Aorta (tissue), 5 donors: ENCODE measurements at places on chromosomes 16 and 17. TPM values are rescaled to one million over a fixed set of nuclear protein-coding genes. Genes with fewer than 3 reads are reported as not detected.

- no peaks in the 10 kb centered on the region for H3K27me3 ChIP-seq
- H3K27ac ChIP-seq = no peak overlapping the region
- H3K4me1 ChIP-seq = no peaks in the 10 kb centered on the region
- no peak for DNase-seq
- H3K36me3 ChIP-seq = no peaks in the 10 kb centered on the region
- no peak overlapping the region for H3K4me3 ChIP-seq
These were observed 43.5 kb downstream of the GINS3 start for GRCh38 chr16:58435779-58436178.

DNA sequence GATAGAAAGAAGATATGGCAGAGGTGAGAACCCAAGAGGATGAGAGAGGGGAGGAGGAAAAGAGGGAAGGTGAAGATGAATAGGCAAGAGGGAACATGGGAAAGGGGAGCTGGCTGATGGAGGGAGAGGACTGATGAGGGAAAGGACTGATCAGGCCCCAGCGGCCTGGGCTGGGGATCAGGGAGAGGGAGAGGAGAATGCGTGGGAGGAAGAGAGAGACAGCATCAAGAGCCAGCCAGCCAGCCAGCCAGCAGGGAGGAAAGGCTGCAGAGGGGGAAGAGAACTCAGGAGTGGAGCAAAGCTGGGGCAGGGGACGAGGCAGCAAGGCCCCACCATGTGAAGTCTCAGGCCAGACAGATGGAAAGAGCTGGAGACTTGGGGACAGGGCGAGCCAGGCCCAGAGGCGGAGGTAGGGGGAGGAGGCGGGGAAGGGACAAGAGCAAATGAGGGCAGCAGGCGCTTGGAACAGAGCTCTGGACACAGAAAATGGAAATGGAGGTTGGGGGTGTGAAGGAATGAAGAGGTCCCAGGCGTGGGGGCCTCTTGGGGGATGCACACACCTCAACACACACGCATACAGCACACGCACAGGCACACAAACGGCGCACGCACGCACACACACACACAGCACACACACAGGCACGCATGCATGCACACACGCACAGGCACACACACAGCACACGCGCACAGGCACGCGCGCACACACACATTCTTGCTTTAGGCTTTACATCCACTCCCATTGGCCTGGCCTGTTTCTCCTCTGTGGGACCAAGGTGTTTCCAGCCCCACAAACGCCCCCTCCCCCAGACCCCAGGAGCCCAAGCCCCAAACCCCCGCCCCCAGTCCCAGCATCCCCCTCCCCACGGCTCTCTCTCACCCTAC is 12.3 kb downstream of the DLG4 start:
- no peak for DNase-seq
- no peak overlapping the region for H3K4me3 ChIP-seq
- no peaks in the 10 kb centered on the region for H3K36me3 ChIP-seq
- no peak overlapping the region for H3K27ac ChIP-seq

GRCh38 chr17:50459756-50460155 is 8.9 kb downstream of the CHAD start:
- no peaks in the 10 kb centered on the region for H3K27me3 ChIP-seq
- no peaks in the 10 kb centered on the region for H3K36me3 ChIP-seq
- no peak overlapping the region for H3K27ac ChIP-seq
- DNase-seq = no peak
- no peaks in the 10 kb centered on the region for H3K4me1 ChIP-seq
- H3K4me3 ChIP-seq = no peak overlapping the region

DNA sequence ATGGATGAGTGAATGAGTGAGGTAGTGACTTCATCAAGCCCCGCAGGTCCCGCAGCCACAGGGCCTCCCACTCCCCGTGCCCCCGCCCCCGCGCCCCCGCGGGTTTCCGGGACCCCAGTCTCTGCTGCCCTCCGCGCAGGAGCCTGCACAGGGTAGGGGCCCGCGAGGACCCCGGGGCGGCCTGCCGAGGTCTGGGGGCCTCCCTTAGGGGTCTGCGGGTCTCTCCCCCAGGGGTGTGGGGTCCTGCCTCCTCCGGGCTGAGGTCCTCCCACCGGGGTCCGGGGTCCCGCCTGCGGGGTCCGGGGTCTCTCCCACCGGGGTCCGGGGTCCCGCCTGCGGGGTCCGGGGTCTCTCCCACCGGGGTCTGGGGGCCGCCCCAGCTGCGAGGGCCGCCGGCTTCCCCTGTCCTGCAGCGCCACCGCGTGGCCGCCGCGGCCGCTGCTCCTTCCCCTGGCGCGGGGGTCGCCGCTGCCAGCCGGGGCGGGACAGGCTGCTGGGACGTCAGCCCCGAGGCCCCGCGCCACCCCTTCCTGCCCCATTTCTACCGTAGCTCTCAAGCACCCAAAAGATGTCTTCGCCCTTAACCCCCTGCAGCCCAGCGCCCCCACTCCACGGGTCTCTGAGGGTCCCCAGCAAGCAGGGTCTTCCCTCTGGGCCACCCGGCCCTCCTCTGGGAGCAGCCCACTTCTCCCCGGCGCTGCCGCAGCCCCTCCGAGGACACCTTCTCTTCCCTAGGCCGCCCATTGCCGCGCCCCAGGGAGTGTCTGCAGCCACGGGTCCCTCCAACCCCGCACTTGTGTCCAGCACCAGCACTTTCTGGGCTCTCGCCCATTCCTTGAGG is 10.4 kb upstream of the CHMP6 start:
- no peak overlapping the region for H3K27ac ChIP-seq
- no peaks in the 10 kb centered on the region for H3K27me3 ChIP-seq
- H3K36me3 ChIP-seq = no peaks in the 10 kb centered on the region
- DNase-seq = no peak

- H3K36me3 ChIP-seq = peaks cover 2% of the 10 kb centered on the region
- no peaks in the 10 kb centered on the region for H3K4me1 ChIP-seq
- H3K27me3 ChIP-seq = no peaks in the 10 kb centered on the region
- no peak for DNase-seq
These were observed 6.0 kb upstream of the MRPL38 start for GRCh38 chr17:75910699-75911098.

- DNase-seq = no peak
- no peak overlapping the region for H3K27ac ChIP-seq
- H3K4me3 ChIP-seq = no peak overlapping the region
- H3K36me3 ChIP-seq = no peaks in the 10 kb centered on the region
- no peaks in the 10 kb centered on the region for H3K27me3 ChIP-seq
These were observed 42.4 kb downstream of the RNF157 start for GRCh38 chr17:76197911-76198310.

GRCh38 chr17:65560628-65561451 is 608 bp downstream of the AXIN2 start:
- H3K4me1 ChIP-seq = peaks cover 1% of the 10 kb centered on the region
- peak overlapping the region; percentile 42 for H3K4me3 ChIP-seq
- no peaks in the 10 kb centered on the region for H3K27me3 ChIP-seq
- peak overlapping the region; percentile 98 for H3K27ac ChIP-seq

GRCh38 chr16:48547530-48547929 is 62.5 kb downstream of the N4BP1 start:
- H3K36me3 ChIP-seq = peaks cover 5% of the 10 kb centered on the region
- H3K4me1 ChIP-seq = no peaks in the 10 kb centered on the region
- no peaks in the 10 kb centered on the region for H3K27me3 ChIP-seq
- H3K4me3 ChIP-seq = no peak overlapping the region
- DNase-seq = no peak

DNA sequence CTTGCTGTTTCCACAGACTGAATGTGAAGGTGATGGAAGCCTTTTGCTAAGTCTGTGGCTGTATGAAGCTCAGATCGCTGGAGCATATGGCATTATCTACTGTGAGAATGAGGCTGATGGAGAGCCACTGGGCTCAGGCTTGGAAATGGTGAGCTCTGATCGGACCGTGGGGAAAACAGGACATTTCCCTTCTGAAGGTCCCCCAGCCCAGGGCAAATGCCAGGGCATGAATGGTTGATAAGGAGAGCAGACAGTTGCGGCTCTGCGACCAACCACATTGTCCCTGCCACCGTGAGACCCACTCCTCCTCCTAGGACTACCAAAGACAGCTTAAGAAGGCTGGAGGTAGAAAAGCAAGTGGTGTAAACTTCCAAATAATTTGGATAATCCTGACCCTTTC is 4.7 kb upstream of the CUEDC1 start:
- H3K4me3 ChIP-seq = no peak overlapping the region
- no peaks in the 10 kb centered on the region for H3K4me1 ChIP-seq
- DNase-seq = no peak
- no peak overlapping the region for H3K27ac ChIP-seq
- no peaks in the 10 kb centered on the region for H3K27me3 ChIP-seq
- no peaks in the 10 kb centered on the region for H3K36me3 ChIP-seq

DNA sequence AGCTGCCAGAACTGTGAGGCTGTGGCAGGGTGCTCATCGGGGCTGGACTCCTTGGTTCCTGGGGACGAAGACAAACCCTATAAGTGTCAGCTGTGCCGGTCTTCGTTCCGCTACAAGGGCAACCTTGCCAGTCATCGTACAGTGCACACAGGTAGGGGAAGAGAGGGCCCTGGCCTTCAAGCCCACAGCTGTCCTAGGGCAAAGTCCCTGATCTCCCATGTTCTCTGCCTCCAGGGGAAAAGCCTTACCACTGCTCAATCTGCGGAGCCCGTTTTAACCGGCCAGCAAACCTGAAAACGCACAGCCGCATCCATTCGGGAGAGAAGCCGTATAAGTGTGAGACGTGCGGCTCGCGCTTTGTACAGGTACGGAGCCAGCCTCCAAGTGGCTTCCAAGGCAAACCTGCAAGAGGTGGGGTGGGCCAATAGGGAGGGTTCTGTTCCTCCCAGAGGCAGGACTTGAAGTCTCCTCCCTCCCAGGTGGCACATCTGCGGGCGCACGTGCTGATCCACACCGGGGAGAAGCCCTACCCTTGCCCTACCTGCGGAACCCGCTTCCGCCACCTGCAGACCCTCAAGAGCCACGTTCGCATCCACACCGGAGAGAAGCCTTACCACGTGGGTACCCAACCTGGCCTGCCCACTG is 3.7 kb downstream of the BCL6B start:
- no peak overlapping the region for H3K4me3 ChIP-seq
- H3K36me3 ChIP-seq = no peaks in the 10 kb centered on the region
- H3K27me3 ChIP-seq = no peaks in the 10 kb centered on the region
- H3K27ac ChIP-seq = no peak overlapping the region
- no peaks in the 10 kb centered on the region for H3K4me1 ChIP-seq

DNA sequence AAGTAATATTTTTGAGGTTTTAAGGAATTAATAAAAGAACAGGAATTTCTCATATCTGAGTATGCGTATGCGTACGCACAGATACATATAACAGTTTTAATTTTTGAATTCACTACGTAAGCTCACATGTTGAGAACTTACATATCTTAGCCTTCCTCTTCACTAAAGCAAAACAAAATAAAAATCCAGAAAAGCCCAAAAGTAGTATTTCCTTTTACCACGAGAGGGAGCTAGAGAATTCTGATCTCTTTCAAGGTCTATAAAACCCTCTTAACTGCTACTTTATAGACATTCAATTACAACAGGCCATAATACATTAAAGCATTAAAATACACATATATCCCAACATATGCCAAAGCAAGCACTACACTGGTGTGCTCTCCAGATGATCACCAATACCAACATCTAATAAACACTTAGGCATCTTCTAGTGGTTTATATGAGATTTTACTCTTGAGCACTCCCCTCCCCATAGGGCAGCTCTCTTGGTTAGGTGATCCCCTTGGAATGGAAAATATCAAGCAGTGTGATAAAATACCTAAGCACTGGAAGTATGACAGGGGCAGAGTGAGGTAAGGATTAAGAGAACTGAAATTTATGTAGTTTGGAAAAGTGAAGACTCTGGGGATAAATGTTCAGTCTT is 94.0 kb downstream of the SKAP1 start:
- H3K36me3 ChIP-seq = no peaks in the 10 kb centered on the region
- no peak for DNase-seq
- no peak overlapping the region for H3K4me3 ChIP-seq
- H3K4me1 ChIP-seq = no peaks in the 10 kb centered on the region
- H3K27ac ChIP-seq = no peak overlapping the region
- no peaks in the 10 kb centered on the region for H3K27me3 ChIP-seq

Gene KRT16
- 15.7 TPM for polyA plus RNA-seq

Gene KRT27
- polyA plus RNA-seq = not detected

Gene DHX58
- 45.5 TPM for polyA plus RNA-seq
